ENCODE measurements at places on chromosomes 4 and X.

GRCh38 chr4:132328761-132329160, 820.3 kb upstream of the PCDH10 start:
- DNase-seq, result no peak

GRCh38 chr4:102172341-102172740, 172.9 kb downstream of the SLC39A8 start:
- no peak for DNase-seq

DNA sequence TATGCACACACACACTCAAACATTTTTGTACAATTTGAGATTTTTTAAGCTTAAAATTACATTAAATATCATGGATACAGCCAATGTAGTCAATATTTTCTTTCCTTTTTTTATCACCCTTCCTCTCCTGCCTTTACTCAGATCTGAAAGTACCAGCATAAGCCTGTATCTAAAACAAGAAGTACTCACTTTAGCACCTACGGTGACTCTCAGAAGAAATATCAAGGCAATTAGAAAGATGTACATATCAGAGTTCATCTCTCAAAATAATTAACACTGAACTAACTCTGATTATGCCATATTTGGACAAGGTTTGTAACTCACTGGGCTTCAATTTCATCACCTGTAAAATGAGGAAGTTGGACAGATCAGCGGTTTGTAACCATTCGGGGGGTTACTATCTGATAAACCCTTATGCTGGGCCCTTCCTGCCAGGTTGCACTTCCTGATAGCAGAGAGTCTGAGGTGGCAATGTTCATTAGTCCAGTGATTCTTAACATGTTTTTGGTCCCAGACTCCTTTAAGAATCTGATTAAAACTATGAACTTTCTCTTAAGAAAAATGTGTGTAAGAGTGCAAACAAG, 5.7 kb upstream of the GPR174 start:
- DNase-seq, result no peak

GRCh38 chr4:31678356-31678755, 958.2 kb downstream of the PCDH7 start:
- no peak for DNase-seq

- no peak for DNase-seq
Measured at GRCh38 chr4:5965225-5965624, 53.0 kb downstream of the C4orf50 start.

DNA sequence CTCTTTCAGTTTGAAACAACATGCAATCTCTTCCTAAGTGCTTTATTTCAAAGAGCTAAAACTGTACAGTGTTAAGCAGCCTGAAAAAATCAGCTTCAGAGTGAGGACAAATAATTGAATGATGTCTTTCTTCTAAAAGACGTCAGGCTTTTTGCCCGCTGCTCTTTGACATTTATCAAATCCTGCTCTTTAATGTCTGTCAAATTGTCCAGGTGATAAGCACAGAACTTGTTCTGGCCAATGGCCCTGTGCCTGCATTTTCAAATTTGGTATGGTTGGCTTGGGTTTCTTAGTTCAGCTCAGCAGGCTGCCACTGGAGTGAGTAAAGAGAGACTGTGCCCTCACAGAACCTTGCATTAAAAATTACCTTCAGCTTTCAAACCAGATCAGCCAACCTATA, 712.9 kb upstream of the LCORL start:
- DNase-seq, result no peak

DNA sequence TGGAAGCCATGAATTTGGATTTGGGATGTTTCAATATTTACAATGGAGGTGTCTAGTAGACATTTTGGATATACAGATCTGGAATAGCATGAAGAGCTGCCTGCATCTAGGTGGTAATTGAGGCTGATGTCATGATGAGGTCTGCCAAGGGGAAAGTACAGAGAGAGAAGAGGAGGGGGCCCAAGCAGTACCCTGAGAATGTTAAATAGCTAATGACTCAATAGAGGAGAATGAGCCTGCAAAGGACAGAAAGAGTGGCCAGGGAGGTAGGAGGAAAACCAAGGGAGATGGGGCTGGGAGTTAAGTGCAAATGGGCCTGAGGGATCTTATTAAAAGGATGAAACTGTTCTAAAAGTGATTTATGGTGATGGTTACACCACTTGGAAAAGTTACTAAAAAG, 182.2 kb upstream of the KIT start:
- DNase-seq, result no peak

GRCh38 chrX:136028383-136028984, 43.2 kb downstream of the SLC9A6 start:
- DNase-seq, result peak; percentile 72

- no peak for DNase-seq
Measured at GRCh38 chr4:148514041-148514440, 71.8 kb upstream of the NR3C2 start.

GRCh38 chr4:20618731-20619130, 81.5 kb upstream of the PACRGL start:
- DNase-seq, result no peak

GRCh38 chr4:113160548-113160947, 111.1 kb downstream of the ANK2 start:
- no peak for DNase-seq

- DNase-seq, result no peak
Measured at GRCh38 chr4:85508654-85509053, 33.7 kb downstream of the ARHGAP24 start.

DNA sequence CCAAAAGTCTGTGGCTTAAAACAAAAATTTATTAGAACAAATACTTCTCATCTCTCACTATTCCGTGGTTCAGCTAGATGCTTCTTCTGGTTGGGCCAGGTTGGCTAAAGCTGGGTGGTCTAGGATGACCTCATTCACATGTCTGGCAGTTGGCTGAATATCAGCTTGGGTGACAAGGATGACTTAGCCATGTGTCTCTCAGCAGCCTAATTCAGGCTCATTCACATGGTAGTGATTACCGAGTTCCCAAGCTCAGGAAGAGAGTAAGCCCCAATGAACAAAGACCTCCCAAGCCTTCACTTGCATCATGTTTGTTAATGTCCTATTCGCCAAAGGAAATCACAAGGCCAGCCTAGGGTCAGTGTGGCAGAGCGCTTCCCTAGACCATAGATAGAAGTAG, 119.4 kb downstream of the FANCB start:
- DNase-seq, result no peak

DNA sequence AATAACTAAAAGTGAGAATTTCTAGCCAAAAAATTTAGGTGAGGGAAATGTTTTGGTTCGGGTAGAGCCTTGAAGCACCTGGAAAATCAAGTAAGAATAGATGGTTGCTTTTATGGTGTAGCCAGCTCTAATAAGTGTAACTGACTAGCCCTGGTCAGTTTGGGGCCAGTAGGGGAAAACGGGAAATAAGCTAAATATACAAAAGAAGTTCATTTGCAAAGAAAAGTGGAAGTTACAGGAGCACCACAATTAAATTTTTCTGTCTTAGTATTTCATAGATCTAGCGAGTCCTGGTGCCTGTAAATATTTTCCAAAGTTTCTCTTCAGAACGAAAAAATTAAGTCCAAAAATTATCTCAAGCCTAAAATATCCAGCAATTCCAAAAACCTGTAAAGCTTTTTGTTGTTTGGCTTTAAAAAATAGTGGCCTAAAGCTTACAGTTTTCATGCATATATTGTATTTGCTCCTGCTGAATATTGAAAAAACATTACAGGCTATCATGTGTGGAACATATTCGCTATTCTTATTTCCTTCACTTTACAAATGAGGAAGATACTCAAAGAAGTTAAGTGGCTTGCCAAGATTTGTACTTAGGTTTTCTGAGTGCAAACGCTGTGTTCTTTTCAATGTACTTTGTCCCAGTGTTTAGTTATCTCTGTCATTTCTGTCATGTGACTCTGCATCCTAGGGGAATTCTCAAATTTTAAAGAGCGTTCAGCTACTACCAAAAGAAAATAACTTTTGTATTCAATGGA, 7.3 kb upstream of the PTPN13 start:
- DNase-seq, result no peak

DNA sequence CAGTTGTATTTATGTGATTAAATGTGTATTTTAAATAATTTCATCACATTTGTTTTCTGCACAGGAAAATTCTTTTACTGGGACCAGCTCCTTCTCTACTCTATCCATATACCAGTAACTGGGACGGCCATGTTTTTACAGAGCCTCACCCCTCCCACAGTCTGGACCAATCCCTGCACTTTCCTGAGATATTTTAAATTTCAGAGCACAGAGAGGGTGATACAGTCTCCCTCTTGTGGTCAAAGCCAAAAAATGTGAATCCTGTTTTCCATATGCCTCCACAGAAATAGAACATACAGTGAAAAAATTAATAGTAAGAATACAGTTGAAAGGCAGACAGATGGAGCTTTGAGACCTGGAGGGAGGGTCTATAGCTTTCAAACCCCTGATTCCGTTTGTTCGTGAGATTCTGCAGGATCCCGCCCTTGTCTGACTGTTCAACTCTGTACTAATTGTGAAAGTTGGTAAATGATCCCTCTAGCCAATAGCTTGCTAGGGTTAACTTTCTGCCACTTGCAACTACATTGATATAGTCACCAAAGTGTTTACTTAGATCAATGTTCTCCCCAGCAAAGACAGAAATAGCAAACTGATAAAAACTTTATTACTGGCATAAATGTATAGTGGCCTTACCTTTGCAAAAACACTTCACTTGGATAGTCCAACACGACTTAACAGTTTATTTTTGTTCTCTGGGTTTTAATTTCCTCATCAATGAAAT, 172.2 kb downstream of the PPARGC1A start:
- peak; percentile 44 for DNase-seq

DNA sequence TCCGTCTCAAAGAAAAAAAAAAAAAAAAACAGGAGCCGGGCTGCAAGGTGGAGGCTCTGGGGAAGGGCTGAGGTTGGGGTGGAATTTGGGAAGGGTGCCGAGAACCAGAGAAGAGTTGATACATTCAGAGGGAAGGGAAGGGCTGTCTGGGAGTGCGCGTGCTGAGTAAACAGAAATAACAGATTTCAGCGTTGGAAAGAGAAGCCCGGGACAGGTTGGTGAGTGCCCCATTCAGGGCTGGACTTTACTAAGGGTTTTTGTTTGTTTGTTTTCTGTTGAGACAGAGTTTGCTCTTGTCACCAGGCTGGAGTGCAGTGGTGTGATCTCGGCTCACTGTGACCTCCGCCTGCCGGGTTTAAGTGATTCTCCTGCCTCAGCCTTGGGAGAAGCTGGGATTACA, 1.7 kb upstream of the IL3RA start:
- no peak for DNase-seq

DNA sequence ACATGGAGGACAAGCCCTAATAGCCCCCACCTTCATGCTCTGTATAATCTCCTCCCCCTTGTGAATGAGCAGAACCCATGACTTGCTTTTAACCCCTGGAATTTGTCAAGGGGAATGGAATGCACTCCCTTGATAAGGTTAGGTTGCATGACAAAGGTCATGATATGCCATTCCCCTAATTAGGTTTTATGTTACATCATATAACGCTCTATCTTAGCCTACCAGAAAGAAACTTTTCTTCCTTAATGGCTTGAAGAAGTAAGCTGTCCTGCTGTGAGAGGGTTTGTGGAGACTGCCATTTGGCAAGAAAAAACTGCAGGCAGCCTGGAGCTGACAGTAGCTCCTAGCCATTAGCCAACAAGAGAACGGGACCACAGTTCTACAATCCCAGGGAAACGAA, 399.8 kb upstream of the MAD2L1 start:
- DNase-seq, result no peak

DNA sequence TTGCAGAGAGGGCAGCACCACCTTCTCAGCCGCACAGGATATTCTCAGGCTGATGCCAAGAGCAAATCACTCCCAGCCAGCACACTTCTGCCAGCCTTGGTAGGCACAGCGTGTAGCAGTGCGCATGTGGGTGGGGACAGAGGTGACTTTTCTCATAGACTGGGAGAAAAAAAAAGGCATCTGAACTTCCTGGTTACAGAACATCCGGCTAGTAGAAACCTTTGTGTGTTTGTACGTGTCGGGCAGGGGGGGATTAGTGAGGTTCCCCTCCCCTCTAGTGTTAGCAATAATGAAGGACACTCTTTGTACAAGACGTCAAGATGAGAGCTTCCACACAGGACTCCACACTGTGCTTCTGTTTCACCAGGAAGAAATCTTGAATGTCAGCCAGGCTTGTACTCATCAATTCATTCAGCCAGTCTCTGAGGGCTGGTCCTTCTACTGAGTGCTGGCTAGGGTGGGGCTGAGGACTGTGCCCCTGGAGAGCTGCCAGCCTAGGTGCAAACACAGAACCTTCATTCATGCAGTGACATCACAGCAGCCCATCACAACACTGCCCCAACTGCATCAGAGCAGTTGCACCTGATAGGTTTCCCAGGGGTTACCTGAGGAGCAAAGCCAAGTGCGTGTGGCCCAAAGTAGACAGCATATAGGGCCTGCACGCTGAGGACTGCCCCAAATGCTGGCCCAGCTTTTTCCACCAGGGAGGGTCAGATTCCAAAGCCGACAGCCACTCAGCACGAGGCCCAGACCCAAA, 34.7 kb downstream of the SLC25A5 start:
- DNase-seq, result no peak

DNA sequence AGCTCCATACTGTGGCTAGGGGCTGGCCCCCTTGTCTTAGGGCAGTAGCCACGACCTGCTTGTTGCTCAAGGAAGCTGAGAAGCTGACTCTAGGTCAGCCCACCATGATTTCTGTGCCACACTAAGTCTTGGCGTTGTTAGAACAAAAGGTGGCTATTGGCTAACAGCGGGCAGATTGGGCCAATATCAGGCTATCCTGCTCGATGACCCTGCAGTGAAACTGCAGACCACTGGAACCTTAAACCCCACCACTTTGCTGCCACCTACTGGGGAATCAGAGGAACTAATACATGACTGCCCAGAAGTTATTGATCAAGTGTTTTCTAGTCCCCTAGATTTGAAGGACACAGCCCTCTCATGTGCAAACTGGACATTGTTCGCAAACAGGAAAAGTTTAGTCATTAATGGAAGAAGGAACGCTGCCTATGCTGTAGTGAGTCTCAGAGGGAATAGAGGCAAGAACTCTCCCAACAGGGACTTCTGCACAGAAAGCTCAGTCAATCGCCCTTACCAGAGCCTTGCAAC, 17.0 kb upstream of the PAPSS1 start:
- DNase-seq, result peak; percentile 11

DNA sequence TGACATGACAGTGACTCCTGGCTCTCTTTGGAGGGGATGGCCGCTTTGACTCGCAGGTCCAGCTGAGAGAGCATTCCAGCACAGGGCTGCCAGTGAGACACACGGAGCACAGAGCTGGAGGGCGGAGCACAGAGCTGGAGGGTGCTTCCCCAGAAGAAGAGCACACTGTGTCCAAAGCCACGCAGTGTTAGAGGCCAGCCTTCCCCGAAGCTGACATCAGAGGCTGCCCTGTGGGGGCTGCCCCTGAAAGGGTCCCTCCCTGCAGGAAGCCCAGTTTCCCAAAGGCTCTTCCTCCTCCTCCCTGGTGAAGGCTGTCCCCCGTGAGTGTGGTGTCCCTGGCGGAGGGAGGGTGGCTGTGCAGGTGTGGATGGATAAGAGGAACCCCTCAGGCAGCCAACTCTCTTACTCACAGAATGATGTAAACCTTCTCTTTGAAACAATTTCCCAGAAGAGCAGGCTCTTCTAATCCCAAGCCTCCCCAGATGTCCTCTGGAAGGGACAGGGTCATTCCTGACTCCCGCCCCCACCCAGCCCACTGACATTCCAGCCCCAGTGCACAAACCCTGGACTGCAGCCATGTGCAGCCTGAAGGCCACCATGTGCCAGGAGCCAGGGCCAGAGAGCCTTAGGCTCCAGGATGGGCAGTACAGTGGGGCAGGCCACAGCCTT, 53.4 kb downstream of the PSAPL1 start:
- no peak for DNase-seq
